Activated CD4-positive, alpha-beta T cell treated with anti-CD3 and anti-CD28 coated beads for 4 hours (primary cell): ENCODE measurements at places on chromosomes 1 and 21.

DNA sequence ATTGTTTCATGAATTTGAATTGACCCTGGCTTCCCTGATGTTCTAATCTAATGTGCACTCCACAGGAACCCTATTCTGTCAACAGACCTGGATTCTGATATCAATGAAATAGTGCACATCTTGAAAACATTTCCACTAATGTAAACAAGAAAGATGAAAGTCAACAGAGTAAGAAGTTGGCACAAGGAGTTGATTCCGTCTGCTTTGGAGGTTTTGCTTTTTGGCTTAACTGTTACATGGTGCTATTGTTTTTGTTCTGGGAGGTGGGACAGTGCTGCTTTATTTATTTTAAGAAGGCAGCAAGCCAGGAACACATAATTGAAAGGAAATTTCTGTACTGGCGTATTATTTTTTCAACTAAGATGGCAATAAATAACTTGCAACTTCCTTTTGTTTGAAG is 73.3 kb downstream of the LEPR start:
- DNase-seq, result no peak

DNA sequence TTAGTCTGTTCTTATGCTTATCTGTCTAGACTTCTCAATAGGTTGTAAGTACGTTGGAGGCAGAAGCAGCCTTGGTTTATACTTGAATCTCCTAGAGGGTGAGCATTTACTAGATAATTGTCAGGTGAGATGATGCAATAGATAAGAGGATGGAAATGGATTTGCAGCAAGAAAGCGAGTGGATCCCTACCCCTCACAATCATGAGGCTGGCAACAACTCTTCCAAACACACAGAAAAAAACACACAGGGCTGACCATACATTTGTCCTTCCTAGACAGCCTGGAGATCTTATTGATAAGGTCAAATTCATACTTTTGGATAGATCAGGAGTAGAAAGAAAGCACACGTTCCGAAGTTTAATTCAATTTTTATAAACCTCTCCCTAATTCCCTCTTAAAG is 481.4 kb upstream of the CAMK1G start:
- no peak for DNase-seq

GRCh38 chr1:2061065-2061778 is 11.0 kb downstream of the PRKCZ start:
- DNase-seq, result no peak

DNA sequence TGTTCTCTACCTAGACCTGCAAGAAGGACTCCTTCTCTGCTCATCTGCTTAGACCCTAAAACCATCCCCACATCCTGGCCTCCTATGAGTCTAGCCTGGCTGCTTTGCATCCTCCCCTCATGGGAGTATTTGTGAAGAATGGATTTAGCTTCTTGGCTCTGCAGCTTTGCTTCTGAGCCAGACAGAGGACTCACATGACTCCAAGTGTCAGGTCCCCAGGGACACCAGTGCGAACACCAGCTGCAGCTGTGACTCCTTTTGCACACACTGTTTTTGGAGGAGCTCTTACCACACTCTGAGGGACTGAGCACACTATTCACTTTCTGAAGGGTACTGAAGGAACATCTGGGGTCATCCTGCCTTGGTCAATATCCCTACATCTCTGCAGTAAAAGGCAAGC is 131.8 kb upstream of the SGIP1 start:
- no peak for DNase-seq

- DNase-seq, result no peak
These were observed 59.8 kb upstream of the BACH1 start for GRCh38 chr21:29238967-29239290.

GRCh38 chr1:63041660-63042059 is 257.7 kb downstream of the ATG4C start:
- no peak for DNase-seq

DNA sequence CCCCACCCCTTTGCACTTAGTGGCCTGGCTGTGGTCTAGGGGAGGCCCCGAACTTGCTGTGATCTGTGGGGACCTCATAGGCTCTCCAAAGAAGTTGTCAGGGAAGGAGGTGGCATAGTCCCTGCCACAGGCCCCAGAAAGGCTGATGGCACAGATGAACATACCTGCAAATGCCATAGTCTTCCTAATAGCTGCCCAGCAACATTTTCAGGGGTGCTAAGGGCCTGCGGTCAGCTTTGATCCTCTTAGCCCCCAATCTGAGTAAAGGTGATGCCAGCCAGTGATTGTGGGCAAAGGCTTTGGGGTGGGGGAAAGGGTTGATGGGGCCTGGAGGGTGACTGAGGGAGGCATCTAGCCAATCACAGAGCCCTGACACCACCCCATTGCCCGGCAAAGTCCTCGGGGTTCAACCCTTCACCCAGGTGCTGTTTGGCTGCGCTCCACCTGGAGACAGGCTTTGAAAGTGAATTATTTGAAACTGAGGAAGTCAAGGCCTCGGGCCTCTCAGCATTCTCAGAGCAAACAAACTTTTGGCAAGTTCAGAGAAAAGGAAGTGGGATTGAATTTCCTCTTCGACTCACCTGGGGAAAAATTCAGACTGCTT is 35.8 kb downstream of the PAX7 start:
- no peak for DNase-seq

GRCh38 chr21:45034556-45035476 is 39.6 kb upstream of the ADARB1 start:
- DNase-seq, result no peak

GRCh38 chr1:23732363-23733224 is 10.7 kb upstream of the ELOA start:
- no peak for DNase-seq

- DNase-seq, result no peak
These were observed 83.3 kb downstream of the LACTBL1 start for GRCh38 chr1:22889213-22889827.

GRCh38 chr1:5913078-5913845 is 79.0 kb downstream of the NPHP4 start:
- DNase-seq, result no peak

- DNase-seq, result no peak
These were observed 52.6 kb downstream of the AHDC1 start for GRCh38 chr1:27551170-27551952.

DNA sequence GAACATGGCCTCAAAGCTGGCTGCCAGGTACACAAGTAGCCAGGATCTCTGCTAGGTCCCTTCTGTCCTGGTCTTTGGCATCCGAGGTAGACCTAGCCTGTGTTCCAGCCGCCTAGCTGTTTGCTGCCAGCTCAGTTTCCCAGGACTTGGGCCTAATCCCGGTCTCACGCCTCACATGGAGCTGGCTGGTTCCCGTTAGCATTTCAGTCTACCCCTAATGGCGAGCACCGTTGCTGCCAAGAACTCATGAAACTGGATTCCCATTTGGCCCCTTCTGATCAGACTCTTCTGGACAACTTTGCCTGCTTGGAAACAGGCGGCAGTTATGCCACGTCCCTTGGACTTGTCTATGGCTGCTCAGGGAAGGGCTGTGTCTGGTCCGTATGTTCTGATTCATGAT is 26.2 kb upstream of the HHAT start:
- no peak for DNase-seq

- DNase-seq, result peak; percentile 35
These were observed 29.6 kb downstream of the DUSP10 start for GRCh38 chr1:221712198-221712684.

DNA sequence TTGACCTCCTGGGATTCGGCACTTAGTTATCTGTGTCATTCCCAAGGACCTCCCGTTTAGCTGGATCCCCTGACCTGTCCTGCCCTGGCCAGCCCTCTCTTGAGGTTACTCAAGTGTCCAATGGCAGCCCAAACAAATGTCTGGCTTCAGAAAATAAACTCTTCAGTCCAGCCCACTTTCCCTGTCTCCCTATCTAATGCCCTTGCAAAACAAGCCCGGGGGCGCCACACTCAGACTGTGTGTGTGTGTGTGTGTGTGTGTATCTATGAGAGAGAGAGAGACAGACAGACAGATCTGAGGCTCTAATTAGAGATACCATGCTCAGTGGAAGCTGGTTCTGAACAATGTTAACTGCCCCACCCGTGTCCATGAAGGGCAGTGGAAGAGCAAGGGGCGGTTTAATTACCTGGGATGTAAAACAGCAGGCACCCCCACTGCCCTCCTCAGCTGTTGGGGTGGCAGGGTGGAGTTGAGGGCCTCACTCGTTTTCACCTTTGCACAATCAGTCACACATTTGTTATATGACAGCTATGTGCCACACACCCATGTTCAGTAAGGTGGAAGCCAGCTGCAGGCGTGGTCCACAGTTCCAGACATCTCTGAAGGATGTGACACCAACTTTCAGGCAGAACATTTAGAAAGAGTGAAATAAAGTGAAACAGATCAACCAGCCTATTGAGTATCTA is 57.4 kb downstream of the B3GALT5 start:
- DNase-seq, result no peak

- no peak for DNase-seq
These were observed 1.6 kb downstream of the GJC2 start for GRCh38 chr1:228151180-228151925.

DNA sequence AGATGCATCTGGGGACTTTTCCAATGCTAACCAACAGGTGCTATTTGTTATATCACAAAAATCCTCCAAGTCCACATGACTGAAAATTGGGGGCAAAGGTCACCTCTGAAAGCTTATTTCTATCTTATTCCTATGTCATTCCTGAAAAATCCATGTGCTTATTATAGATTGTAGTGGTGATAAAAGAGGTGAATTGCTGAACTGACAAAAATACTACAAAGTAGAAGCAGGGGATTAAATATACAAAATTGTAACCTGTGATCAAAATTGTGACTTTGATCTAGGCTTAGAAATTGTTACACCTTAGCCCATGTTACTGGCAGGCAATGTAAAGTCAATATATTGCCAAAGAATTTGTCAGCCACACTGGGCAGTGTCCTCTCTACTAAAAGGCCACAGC is 62.3 kb downstream of the IER5 start:
- DNase-seq, result no peak

- DNase-seq, result no peak
These were observed 170.2 kb upstream of the RUNX1 start for GRCh38 chr21:35219291-35219690.

DNA sequence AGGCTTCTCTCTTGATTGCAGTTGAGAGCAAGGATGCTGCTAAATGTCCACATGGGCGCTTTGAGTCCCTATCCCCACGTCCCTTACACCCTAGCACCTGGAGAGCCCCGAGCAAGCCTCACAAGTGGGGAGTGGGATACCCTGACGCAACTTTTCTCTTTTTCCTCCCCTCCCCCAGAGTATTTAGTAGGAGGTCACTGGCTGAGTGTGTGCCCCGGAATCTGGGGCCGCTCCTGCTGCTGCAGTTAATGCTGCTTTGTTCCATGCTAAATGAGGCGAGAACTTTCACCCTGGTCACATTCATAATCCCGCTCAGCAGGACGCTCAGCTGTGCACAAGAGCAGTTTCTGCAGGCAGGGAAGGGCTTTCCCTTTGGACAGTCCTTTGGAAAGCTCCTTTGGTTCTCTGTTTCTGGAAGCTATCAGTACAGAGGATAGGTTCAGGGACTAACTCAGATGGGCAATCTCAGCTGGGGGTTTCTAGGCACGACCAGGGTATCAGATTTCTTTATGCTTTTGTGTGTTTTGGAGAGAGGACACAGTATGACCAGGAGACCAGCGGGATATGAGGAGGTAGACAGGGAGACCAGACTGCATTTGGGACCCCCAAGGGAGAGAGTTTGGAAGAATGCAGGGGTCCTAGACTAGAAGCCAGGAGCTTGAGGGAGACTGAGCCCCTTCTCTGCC is 75.9 kb downstream of the NOS1AP start:
- DNase-seq, result no peak

DNA sequence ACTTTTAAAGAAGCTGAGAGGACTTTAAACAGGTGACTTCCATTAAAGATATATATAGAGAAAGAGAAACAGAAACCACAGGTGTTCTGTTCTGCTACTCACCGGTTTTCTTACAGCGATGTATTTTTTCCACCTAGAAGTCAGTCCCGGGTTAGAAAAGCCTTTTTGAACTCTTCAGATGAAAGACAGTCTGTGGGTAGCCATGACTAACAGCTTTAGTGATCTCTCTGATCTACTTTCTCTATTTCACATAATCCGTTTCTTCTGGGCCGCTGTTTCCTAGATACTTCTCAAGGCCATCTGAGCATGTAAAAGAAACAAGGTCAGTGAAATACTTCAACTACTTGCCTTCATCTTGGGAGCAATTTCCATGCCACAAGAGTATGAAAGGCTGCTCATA is 25.1 kb downstream of the WDR64 start:
- DNase-seq, result peak; percentile 48

DNA sequence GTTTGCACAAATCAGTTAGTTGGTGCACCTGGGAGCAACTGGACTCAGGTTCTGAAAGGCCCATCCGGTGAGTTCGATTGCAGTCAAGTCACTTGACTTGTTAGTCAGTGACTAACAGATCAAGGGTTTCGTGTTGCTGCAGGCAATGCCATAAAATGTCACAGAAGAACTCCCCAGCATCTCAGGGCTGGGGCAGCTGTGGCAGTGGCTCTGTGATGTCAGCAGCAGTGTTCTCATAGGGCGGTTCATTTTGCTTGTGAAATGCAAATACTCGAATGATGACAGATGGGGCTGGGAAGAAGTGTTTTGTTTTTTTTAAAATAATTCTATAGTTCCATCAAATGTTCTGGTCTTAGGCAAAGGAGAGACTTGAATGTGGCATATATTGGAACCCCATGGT is 287.8 kb downstream of the LMX1A start:
- DNase-seq, result no peak

GRCh38 chr21:31731056-31731856 is 662 bp downstream of the SCAF4 start:
- peak; percentile 52 for DNase-seq

DNA sequence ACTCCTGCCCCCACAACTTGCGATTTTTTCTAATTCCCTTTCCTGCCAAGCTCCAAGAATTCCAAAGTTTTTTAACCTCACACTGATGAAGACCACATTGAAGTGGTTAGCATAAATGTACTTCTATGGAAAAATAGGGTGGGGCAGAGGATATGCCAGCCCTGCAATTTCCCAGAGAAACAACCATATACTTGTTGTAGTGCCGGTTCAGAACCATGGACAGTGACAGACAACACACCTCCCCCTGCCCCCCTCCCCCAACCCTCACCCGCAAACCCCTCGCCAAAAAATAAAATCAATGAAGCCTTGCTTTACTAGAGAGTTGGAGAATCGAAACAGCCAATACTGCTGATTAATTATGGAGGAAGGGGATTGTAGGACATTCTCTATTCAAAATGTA is 109.5 kb upstream of the GRIK3 start:
- DNase-seq, result no peak

DNA sequence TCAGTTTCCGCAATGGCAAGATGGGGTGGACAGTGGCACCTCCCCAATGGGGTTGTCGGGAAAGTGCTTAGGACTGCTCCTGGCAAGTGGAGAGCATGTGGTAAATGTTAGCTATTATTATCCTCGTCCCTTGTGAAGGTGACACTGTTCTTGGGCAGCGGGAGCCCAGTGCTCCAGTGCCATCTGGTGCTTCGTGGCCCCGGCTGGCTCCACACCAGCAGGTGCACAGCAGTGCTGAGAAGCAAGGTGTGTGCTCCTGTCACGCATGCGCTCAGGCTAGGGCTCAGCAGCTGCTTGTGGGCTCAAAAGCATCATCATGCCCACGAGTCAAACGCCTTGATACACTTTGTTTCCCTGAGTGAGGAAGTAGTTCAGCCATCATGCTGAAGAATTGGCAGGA is 24.9 kb upstream of the KCNC4 start:
- DNase-seq, result no peak
